ENCODE measurements at places on chromosomes 5 and 9. TPM values are rescaled to one million over a fixed set of nuclear protein-coding genes. Genes with fewer than 3 reads are reported as not detected.
A peak's percentile ranks its signal among the peaks of the same experiment; 100 is the strongest.

DNA sequence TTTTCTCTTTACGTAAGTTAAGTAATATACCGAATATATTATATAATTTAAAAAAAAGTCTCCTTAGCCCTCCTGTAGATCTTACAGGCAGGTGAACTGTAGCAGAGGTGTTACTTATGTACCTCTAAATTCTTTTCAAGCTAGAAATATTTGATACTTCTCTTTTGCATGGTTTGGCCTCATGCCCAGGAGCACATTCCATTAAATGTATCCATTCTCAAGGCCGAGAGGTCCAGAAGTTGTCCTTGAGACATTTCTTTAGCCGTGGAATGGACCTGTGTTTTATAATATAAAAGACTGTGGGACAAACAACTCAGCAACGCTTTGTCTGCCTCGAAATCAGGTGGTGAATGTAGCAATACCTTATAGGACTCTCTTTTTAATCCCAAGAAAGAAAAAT is 184.5 kb downstream of the TRIO start:
- no peak for DNase-seq

- DNase-seq = no peak
These were observed 10.2 kb downstream of the SLC6A18 start for GRCh38 chr5:1235379-1235778.

GRCh38 chr5:367358-368130 is 46.0 kb downstream of the AHRR start:
- peak; percentile 1 for DNase-seq

- no peak for DNase-seq
These were observed 466.6 kb upstream of the DAB2 start for GRCh38 chr5:39891376-39891775.

Gene CEL
- 9.3 TPM for total RNA-seq
